ENCODE measurements at places on chromosomes 2 and 18. TPM values are rescaled to one million over a fixed set of nuclear protein-coding genes. Genes with fewer than 3 reads are reported as not detected.

Gene SH2D6
- polyA plus RNA-seq, result 0.62 TPM

DNA sequence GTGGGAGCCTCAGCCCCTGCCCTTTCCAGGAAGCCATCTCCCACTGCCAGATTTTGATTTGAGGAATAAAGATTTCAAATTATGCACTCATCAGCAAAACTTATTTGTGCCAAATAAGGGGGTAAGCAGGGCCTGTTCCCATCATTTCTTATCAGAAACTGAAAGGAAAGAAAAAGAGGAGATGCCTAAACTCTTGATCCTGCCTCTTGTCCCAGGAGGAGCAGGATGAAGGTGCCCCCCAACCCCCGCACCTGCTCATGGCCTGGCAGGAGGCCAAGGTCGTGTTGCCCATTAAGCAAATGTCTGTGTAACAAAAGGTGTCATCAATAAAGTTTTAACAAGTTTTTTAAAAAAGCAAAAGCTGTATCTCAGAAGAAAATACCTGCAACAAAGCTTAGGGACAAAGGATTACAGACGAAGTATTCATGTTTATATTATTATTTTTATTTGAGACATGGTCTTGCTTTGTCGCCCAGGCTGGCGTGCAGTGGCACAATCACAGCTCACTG is 80.0 kb downstream of the INPP5D start:
- DNase-seq, result no peak

DNA sequence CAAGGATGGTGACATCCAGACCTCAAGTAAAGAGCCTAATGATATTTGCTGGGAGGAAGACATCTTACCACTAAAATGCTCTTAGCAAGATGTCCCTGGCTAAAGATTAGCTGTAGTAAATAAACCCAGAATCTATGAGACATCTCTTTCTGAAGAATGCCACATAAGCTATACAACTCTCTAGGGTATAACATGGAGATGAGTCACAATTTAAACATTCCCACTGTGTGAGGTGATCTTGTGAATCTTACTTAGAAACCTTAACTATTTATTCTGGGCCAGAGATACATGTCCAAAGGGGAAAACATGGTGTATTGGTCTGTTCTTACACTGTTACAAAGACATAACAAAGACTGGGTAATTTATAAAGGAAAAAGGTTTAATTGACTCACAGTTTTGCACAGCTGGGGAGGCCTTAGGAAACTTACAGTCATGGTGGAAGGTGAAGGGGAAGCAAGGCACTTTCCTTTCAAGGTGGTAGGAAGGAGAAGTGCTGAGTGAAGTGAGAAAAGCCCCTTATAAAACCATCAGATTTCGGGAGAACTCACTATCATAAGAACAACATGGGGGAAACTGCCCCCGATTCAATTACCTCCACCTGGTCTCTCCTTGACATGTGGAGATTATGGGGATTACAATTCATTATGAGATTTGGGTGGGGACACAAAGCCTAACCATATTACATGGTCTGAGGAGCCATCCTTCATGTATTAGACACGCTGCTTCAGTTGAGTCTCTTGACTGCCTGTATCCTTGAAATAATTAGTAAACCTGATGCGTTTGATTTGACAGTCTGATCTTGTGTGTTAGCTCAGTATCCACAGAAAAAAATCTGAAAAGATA is 17.1 kb downstream of the KRCC1 start:
- DNase-seq, result no peak

DNA sequence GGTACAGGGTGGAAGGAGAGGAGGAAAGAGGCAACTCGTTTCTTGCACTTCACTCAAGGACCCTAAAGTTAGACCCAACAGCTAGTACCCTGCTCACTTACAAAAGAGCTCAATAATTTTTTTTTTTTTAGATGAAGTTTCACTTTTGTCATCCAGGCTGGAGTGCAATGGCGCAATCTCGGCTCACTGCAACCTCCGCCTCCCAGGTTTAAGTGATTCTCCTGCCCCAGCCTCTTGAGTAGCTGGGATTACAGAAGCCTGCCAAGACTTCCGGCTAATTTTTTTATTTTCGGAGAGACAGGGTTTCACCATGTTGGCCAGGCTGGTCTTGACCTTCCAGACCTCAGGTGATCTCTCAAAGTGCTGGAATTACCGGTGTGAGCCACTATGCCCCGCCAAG is 4.1 kb downstream of the ASB3 start:
- no peak for DNase-seq

DNA sequence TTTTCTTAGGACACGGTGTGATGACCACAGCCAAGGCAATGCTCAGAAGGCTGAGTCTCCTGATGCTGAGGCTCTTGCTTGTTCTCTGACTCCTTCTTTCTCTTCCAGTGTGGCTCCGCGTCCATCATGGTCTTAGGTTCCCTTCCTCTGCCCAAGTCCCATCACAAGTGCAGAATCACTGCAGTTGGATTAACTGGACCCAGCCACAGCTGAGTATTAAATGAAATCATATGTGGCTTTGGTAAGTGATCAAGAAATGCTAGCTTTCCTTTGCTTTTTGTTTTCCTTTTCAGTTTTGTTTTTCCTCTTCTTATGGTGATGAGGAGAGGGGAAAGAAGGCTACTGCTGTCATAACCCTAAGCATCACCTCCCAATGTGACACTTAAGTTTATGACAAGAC is 375.8 kb downstream of the INSIG2 start:
- no peak for DNase-seq

DNA sequence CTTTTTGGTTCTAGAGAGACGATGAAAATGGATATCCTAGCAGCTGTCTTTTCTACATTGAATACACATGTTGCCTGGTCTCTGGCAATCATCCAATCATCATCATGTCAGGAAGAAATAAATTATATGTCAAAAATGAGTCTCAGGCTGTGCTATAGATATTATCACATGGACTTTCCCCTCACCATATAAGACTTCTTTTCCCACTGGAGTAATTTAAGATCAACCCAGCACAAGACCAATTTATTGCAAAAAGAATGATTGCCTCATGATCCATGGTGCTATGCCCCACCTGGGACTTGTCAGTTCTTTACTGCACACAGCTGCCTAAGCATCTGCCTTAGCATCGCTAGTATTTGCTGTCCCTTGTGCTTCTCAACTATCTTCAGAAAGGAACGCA is 783.7 kb upstream of the TMEFF2 start:
- peak; percentile 30 for DNase-seq

- DNase-seq, result no peak
Measured at GRCh38 chr2:189505492-189505891, 64.2 kb downstream of the WDR75 start.

- no peak for DNase-seq
Measured at GRCh38 chr18:22840606-22841144, 92.5 kb upstream of the RBBP8 start.

DNA sequence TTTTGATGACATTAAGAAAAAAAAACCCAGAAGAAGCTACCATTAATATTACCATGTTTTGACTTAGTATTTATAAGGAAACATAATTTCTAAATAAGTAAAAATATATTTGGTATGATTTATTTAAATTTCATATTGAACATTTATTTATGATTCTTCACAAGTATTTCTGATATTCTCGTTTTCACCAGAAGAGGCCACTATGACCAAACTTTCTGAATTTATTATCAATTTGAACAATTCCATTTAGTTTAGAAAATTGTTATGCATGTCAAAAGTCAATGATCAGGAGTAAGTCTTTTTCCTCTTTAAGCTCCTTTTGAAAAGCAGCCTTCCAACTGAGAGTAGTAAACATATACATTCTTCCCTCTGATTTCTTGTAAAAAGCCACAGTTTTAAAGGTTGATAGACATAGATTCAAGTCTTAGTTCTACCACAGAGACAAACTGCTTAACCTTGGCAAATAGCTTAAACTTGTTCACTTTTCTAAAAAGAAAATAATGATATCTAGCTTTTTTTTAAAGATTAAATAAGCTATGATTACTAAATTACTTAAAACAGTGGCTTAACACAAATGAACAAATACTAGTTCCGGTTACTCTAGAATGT is 329.9 kb downstream of the TRIB2 start:
- no peak for DNase-seq

DNA sequence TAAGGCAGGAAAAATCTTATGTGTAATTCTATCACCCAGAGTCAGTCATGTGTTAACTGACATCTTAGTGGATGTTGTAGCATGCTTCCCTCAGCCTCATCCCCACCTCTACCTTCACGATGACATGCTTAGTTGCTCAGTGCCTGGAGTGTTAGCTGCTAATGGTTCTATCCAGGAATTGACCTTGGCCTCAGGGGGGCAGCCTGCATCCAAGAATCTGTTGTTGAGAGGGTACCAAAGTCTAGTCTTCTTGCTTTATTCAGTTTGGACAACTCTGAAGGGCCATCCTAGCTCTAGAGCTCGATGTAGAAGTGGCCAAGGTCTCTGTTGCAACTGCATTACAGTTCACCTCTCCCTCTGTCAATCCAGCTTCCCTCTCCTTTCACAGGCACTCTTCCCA is 61.2 kb downstream of the ACYP2 start:
- peak; percentile 15 for DNase-seq

Measured in right renal pelvis (tissue), 4 donors.